Thoracic aorta (tissue), 2 donors: ENCODE measurements at places on chromosomes 1 and 21.

DNA sequence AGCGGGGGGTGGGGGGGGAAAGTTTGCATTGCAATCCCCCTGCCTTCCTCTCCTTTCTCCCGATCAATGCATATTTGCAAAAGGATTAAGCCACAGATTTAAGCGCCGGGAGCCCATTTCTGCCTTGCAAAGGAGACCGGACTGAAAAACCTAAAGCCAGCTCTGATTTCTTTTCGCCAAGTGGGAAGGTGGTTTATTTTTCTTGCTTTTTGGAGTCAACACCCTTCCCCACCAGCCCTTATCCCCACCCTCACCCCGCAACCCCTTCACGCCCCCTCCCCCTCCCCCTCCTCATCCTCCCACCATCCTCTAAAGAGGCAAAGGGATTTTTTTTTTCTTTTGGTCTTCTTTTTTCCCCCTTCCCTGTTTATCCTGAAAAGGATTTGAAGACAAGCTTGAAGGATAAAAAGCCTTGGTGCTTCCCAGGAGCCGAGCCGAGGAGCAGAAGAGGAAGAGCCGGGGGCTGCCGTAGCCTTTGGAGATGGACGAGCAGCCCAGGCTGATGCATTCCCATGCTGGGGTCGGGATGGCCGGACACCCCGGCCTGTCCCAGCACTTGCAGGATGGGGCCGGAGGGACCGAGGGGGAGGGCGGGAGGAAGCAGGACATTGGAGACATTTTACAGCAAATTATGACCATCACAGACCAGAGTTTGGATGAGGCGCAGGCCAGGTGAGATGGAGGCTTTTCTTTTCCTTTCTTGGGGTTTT lies 513 bp downstream of the PBX1 start:
- DNase-seq: no peak

GRCh38 chr21:38688068-38688467 lies 117.7 kb upstream of the ETS2 start:
- no peak for DNase-seq

DNA sequence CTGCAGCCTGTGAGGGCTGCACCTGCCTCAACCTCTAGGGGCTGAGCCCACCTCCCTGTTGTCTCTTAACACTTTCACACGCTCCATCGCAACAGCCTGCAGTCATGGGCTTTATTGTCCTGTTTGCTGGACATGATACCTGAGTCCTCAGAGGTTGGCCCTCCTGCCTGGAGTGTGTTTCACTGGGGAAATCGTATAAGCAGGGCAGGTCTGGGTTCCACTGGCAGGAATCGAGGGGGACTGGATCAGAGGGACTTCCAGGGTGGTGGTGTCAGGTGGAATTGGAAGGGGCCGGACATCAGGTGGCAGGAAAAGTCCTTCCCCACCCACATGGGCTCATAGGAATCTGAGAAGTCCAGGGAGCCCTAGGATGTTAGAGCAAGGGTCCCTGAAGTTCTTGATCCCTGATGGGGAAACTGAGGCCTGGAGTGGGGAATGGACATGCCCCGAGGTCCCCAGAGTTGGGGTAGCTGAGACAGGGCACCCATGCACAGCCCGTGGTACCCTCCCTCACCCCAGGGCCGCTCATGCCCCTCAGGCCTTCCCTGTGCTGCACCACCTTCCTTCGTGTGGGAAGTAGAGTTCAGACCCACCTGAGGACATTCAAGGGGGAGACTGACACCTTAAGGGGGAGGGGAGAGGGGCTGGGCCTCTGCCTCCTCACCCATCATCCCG lies 66.6 kb downstream of the PIK3CD start:
- DNase-seq: no peak

- DNase-seq: no peak
These were observed 150.8 kb downstream of the FASLG start for GRCh38 chr1:172809750-172810149.

- no peak for DNase-seq
These were observed 8.7 kb downstream of the PLA2G2D start for GRCh38 chr1:20110679-20111078.

GRCh38 chr1:106699433-106699832 lies 357.0 kb upstream of the PRMT6 start:
- no peak for DNase-seq

GRCh38 chr1:206706298-206706791 lies 21.6 kb downstream of the MAPKAPK2 start:
- DNase-seq: peak; percentile 82

DNA sequence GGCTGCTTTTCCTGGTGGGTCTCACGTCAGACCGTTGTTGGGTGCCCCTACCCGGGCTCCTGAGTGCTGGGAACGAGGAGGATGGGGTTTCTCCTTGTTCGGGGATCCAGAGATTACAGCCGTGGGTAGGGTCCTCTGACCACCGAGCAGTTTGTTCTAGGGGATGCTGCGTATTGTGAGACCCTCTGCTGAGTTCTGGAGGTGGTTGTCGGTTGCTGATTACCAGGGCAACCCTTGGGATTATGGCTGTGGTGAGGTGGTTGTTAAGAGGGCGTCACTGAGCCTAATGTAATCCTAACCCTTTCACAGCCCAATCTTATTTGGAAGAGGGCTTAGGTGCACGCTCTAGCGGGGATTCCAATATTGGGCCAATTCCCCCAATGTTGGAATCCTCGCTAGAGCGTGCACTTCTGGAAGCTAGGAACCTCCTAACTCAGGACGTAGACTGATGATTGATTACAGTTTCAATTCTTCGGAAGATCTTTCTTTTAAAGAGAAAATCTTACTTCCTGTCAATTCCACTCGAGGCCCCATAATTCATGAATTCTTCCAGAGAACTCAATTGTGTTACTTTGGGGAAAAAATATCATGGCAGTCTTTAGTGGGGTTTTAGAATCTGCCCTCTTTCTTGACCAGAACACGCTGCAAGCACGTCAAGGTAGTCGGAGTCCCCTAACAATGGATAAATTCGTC lies 483 bp downstream of the TCEANC2 start:
- no peak for DNase-seq

- no peak for DNase-seq
These were observed 51.6 kb downstream of the CRB1 start for GRCh38 chr1:197319631-197320030.

DNA sequence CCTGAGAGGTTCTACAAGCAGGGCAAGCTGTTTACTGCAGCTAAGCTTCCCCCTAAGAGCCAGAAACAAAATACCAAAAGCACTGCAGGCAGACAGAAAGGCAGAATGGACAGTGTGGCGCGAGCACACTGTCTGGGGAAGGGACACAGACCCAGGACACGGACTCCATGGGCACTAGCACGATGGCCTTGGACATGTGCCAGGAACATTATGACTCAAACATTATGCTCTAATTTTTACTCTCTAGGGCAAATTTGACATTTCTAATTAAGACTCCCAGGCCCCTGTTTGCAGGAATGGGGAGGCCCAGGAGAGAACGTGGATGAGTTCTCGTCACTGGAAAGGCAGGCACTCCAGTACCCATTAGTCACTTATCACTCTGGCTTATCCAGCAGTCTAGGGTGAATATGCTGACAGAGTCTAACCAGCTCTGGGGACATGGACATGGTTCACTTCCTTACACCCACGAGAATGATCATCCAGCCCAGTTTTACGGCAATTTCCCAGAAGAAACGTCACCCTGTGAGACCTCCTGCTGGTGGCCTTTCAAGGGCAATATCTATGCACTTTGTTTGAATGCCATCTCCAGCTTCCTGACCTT lies 45.1 kb downstream of the CAPN8 start:
- no peak for DNase-seq

DNA sequence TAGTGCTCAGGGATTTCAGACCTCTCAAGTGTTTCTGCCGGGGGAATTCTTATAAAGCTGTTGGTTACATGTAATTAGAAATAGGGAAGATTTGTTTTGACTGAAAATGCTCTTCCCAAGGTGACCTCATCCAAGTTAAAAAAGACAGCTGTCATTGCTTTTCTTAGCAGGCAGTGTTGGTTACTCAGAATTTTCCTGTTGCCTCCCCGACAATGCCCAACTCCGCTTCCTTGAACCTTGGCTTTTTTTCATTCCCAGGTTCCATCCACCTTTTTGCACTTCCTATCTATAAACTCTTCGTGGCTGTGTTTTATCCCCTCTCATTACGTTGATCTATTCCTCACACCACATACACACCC lies 825 bp upstream of the DPH5 start:
- no peak for DNase-seq

DNA sequence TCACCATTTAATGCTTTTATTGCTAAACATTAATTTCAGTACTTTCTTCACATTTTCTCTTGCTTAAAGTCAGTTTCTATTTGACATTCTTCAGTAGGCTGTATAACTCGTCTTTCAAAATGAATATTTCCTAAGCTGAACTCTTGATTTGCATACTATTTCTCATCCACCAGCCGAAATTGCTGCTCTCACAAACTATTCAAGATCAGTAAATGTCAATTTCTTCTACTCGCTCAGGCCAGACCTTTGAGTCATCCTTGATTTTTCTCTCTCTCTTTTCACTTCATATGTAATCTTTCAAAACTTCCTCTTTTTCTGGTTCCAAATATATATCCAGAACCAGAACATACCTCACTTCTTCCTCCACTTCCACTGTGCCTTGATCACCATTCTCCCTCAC lies 990.0 kb downstream of the KCNT2 start:
- DNase-seq: no peak

DNA sequence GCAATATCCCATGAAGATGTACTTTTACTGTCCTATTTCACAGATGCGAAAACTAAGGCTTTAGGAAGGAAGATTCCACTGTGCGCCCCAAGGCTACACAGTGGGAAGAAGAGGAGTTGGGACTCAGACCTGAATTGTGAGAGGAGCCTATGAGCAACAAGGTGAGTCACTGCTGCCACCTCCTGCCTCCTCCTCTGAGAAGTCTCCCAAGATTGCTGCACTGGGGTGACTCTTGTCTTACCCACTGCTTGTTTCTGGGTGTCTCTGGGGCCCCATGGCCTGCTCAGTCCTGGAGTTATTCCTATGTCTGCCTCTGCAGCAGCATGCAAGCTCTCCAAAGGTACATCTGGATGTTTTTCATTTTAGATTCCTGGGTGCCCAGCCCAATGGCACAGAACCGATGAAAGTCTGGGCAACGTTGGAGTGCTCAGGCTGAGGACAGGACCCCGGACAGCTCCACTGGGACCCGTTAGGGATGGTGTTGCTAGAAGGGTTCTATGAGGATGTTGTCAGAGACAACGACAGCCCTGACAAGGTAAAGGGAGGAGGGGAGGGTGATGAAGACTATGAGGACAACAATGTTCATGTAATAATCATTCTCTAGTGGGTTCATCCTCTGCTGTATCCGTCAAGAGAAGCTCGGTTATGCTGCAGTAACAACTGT lies 11.0 kb upstream of the C1QA start:
- no peak for DNase-seq

- DNase-seq: no peak
These were observed 86.5 kb upstream of the KCNJ15 start for GRCh38 chr21:38170283-38170682.

DNA sequence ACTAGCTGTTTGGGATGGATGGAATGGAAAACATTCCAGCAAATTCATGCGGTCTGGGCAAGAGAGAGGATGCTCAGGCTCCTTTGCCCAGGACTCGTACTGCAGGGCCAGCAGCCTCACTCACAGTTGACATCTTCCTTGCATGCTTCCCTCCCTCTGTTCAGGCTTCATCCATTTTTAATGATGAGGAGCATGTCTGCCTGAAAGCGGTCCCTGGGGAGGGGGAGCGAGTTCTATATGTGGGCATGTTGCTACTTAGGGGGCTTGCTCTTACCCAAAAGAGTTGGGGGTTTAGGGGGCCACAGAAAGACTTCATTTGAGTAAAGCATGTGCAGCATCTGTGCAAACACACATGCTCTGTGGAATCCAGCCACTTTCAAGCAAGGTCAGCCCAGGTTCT lies 98.2 kb downstream of the HMGB4 start:
- DNase-seq: no peak

DNA sequence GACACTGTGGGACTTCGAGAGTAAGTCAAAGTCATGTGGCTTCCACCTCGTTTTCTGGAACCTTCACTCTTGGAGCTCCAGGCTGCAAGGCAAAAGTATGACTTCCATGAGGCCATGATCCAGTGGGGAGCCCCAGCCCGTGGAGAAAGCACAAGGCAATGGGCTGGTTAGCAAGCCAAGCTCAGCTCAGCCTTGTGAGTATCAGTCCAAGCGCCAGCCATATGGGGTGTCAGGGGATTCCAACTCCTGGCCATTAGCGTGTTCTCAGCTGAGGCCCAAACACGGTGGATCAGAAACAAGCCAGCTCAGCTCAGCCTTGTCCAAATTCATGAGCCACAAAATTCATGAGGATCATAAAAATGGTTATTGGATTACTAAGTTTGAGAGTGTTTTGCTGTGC lies 261.0 kb downstream of the RHOU start:
- no peak for DNase-seq

DNA sequence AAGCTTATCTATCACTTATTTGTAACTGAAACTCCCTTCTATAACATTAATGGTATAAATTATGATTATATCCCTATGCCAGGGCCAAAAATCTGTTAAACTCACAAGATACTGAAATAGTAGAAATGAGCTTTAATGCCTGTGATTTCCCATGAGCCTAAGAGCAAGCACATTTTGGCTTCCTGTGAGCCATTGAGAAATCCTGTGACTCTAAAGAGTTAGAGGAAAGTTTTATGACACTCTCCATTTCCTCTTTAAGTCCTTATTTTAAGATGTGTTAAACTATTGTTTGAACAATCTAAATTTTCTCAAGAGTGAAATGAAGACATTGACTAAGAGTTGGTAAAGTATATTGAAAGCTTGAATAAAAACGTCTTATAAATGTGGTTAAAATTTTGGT lies 45.6 kb downstream of the SUCO start:
- DNase-seq: no peak

DNA sequence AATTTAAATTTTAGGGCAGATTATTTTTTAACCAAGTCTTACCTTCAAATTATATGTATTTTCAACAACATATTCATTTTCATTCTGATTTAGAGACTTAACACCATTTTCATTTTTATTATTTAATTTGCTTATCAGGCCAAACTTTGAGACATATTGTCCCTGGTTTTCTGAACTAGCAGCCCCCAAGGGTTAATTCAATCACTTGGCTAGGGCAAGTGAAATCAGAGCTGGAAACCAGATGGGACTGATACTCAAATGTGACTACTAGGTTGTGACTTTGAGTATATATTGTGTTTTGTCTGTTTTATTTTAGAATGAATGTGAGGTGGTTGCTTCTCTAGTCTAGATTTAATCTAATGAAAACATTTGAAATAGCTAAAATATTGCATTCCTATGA lies 198.9 kb upstream of the PTGFR start:
- DNase-seq: no peak

- no peak for DNase-seq
These were observed 16.7 kb upstream of the GUCA2B start for GRCh38 chr1:42136466-42136865.
